ENCODE measurements at places on chromosomes 7 and 10. TPM values are rescaled to one million over a fixed set of nuclear protein-coding genes. Genes with fewer than 3 reads are reported as not detected.

SFTPA1 gene
- total RNA-seq, result not detected

ABCC2 gene
- total RNA-seq, result 0.39 TPM

KLF14 gene
- total RNA-seq, result not detected

NUP205 gene
- 56.5 TPM for total RNA-seq

CHAT gene
- total RNA-seq, result 15.4 TPM

INMT gene
- total RNA-seq, result 1.7 TPM

UNCX gene
- 106 TPM for total RNA-seq
